ENCODE measurements at places on chromosomes 6 and 20. TPM values are rescaled to one million over a fixed set of nuclear protein-coding genes. Genes with fewer than 3 reads are reported as not detected.

DNA sequence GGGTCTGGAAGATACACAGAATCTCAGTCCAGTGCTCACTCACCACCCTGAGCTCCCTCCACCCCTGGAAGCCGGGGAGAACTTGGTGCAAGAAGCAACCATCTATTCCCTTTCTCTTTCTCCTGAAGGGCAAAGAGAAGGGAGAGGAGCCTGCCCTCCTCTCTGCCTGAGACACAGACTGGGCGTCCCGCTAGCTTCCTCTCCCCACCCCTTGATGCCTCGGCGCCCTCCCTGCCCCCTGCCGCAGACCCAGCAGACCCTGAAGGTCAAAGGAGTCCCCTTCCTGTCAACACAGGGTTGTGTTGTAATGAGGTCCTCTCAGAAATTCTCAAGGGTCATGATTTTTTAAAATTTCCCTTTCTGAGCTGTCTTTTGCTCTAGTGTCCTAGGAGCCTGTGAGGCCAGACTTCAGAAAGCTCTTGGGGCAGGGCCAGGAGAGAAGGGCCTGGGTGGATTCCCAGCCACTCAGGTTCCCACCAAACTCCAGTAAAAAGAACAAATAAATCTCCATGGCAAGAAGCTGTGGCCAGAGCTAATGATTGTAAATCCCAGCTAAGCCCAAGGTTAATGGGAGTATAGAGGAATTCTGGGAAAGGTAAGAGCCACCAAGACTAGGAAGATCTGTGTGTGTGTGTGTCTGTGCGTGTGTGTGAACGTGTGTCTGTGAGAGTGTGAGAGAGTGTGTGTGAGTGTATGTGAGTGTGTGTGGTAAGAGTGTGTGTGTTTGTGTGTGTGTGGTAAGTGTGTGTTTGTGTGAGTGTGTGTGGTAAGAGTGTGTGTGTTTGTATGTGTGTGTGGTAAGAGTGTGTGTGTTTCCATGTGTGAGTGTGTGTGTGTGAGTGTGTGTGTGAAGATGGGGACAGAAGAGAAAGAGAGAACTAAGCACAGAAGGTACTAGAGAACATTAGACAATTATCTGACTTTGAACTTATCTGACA is 1.1 kb upstream of the JPH2 start:
- H3K27ac ChIP-seq, result peak overlapping the region; percentile 63
- no peaks in the 10 kb centered on the region for H3K4me1 ChIP-seq
- H3K27me3 ChIP-seq, result no peaks in the 10 kb centered on the region

The NRSN2 gene
- total RNA-seq, result 31.0 TPM

DNA sequence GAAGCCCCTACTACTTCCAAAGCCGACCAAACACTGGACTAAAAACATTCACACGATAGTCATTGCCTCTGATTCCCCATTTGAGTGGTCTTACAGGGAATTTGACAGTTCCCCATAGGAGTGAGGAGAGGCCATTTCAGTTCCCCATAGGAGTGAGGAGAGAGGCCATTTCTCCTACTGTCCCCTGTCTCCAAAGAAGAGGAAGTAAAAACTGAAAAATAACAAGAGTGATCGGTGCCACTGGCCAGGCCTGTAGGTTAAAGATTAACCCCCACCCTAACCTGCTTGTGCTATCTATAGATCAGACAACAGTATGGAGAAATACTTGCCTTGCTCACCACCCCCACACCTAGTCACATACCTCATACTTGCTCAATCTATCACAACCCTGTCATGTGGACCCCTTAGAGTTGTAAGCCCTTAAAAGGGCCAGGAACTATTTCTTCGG is 204.0 kb upstream of the MOCS1 start:
- no peak overlapping the region for H3K27ac ChIP-seq
- H3K36me3 ChIP-seq, result no peaks in the 10 kb centered on the region
- DNase-seq, result no peak
- no peaks in the 10 kb centered on the region for H3K4me1 ChIP-seq

GRCh38 chr20:62333820-62334595 is 31.2 kb downstream of the ADRM1 start:
- H3K27ac ChIP-seq, result no peak overlapping the region
- no peaks in the 10 kb centered on the region for H3K4me1 ChIP-seq
- H3K36me3 ChIP-seq, result peaks cover 31% of the 10 kb centered on the region

DNA sequence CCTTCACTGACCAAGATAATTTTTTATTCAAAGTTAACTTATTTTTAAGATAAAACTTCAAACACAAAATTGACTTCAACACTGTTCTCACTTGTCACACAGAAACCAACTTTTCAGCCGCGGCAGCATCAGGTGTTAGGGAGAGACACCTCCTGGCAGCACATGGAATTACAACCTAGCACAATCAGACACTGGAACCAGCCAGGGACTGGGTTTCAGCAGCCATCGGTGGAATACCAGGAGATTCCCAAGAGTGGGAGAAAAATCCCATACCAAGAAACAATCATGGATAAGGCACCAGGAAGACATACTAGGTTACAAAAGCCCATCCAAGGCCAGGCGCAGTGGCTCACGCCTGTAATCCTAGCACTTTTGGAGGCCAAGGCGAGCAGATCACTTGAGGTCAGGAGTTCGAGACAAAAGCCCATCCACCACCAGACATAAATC is 70.0 kb downstream of the SNX5 start:
- no peak overlapping the region for H3K4me3 ChIP-seq
- H3K27me3 ChIP-seq, result no peaks in the 10 kb centered on the region
- H3K4me1 ChIP-seq, result no peaks in the 10 kb centered on the region
- H3K27ac ChIP-seq, result no peak overlapping the region
- DNase-seq, result peak; percentile 76
- H3K36me3 ChIP-seq, result no peaks in the 10 kb centered on the region

- H3K36me3 ChIP-seq, result no peaks in the 10 kb centered on the region
- peak overlapping the region; percentile 42 for H3K4me3 ChIP-seq
- H3K27ac ChIP-seq, result peak overlapping the region; percentile 50
- no peaks in the 10 kb centered on the region for H3K27me3 ChIP-seq
- DNase-seq, result peak; percentile 95
- H3K4me1 ChIP-seq, result no peaks in the 10 kb centered on the region
These were observed 677 bp downstream of the NEURL2 start for GRCh38 chr20:45890077-45890984.

- no peaks in the 10 kb centered on the region for H3K27me3 ChIP-seq
- no peaks in the 10 kb centered on the region for H3K4me1 ChIP-seq
- no peak for DNase-seq
- no peak overlapping the region for H3K27ac ChIP-seq
- no peaks in the 10 kb centered on the region for H3K36me3 ChIP-seq
These were observed 98.5 kb downstream of the GJA10 start for GRCh38 chr6:89992818-89993217.

The KIF25 gene
- total RNA-seq, result 0.72 TPM

The RNF144B gene
- total RNA-seq, result 24.2 TPM

The NHLRC1 gene
- total RNA-seq, result 1.6 TPM

- no peak for DNase-seq
- no peak overlapping the region for H3K4me3 ChIP-seq
- H3K27me3 ChIP-seq, result no peaks in the 10 kb centered on the region
- H3K36me3 ChIP-seq, result no peaks in the 10 kb centered on the region
- H3K27ac ChIP-seq, result no peak overlapping the region
These were observed 190.7 kb downstream of the C6orf118 start for GRCh38 chr6:165118736-165119135.

DNA sequence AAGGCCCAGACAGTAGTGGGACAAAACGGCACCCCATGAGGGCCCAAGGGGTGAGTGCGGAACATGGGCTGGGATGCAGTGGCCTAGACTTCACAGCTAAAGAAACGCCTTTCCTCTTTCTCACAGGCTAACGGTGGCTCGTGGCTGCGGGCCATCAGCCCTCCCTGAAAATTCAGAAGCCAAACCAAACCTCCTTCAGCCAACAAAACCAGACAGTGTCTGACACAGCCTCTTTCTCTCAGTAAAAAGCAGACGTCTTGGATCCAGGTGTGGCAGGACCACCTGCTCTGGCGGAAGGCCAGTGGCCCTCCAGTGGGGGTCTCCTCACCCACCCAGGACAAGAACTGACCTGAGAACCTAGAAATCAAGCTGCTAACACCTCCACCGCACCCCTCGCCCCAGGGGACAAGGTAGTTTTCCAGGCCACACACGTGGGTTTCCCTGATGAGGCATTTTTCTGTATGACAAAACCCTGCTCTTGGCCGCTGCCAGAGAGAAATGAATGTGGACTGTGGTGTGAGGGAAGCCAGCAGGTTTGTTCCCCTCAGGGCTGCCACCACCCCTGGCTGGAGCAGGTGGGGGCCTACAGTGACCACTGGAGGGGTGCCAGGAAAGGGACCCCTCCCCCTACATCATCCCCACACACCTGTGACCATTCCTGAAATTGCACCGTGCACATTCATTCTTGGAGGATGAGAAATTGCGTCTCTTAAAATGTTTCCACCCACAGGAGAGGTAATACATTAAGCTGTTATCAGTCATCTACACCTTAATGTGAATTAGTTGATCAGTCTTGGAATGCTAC is 76.8 kb upstream of the PIM1 start:
- H3K36me3 ChIP-seq, result no peaks in the 10 kb centered on the region
- H3K27ac ChIP-seq, result no peak overlapping the region
- no peak overlapping the region for H3K4me3 ChIP-seq
- DNase-seq, result no peak
- no peaks in the 10 kb centered on the region for H3K4me1 ChIP-seq
- no peaks in the 10 kb centered on the region for H3K27me3 ChIP-seq

DNA sequence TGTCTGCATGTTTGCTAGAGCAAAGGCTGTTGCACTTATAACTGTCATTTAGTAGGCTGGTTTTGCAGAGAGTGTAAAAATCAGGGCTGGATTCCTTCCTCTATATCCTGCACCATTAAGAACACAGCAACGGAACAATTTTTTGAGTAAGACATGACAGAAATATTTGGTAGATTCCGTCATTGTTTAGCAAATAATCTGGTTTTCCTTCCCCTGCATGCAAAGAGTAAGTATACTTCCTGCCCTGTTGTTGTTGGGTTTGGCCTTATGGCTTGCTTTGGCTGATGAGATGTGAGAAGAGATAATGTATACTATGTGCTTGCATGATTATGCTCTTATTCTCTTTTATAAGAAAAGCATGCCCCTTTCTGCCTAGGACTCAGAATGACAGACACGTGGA is 23.8 kb downstream of the MANEA start:
- no peak overlapping the region for H3K4me3 ChIP-seq
- H3K4me1 ChIP-seq, result peaks cover 2% of the 10 kb centered on the region
- no peak overlapping the region for H3K27ac ChIP-seq
- H3K36me3 ChIP-seq, result no peaks in the 10 kb centered on the region
- no peaks in the 10 kb centered on the region for H3K27me3 ChIP-seq

- H3K36me3 ChIP-seq, result no peaks in the 10 kb centered on the region
- H3K4me1 ChIP-seq, result no peaks in the 10 kb centered on the region
- DNase-seq, result no peak
- H3K4me3 ChIP-seq, result no peak overlapping the region
These were observed 95.5 kb downstream of the PRND start for GRCh38 chr20:4817230-4817671.

GRCh38 chr6:361411-362132 is 30.0 kb upstream of the IRF4 start:
- no peak for DNase-seq
- H3K36me3 ChIP-seq, result no peaks in the 10 kb centered on the region
- no peaks in the 10 kb centered on the region for H3K4me1 ChIP-seq

The COL19A1 gene
- 0.42 TPM for total RNA-seq

The HLA-DPB1 gene
- total RNA-seq, result 98.9 TPM

GRCh38 chr6:170269151-170269845 is 21.6 kb downstream of the DLL1 start:
- H3K27ac ChIP-seq, result no peak overlapping the region
- no peak overlapping the region for H3K4me3 ChIP-seq
- peak; percentile 31 for DNase-seq
- H3K27me3 ChIP-seq, result no peaks in the 10 kb centered on the region
- no peaks in the 10 kb centered on the region for H3K4me1 ChIP-seq

GRCh38 chr6:165092881-165093595 is 216.4 kb downstream of the C6orf118 start:
- no peak overlapping the region for H3K27ac ChIP-seq
- no peaks in the 10 kb centered on the region for H3K36me3 ChIP-seq

The NEU1 gene
- total RNA-seq, result 24.6 TPM

DNA sequence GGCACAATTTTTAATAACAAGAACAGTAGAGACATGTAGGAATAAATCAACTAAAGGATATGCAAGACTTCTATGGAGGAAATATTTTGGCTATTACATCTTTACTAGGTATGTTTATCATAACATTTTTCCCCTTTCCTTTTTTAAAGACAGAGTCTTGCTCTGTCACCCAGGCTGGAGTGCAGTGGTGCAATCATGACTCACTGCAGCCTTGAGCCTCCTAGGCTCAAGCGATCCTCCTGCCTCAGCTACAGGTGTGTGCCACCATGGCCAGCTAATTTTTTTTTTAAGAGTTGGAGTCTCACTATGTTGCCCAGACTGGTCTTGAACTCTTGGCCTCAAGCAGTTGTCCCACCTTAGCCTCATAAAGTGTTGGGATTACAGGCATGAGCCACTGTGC is 37.0 kb downstream of the AKAP7 start:
- no peaks in the 10 kb centered on the region for H3K4me1 ChIP-seq
- H3K27me3 ChIP-seq, result no peaks in the 10 kb centered on the region
- peaks cover 3% of the 10 kb centered on the region for H3K36me3 ChIP-seq
- no peak overlapping the region for H3K27ac ChIP-seq

DNA sequence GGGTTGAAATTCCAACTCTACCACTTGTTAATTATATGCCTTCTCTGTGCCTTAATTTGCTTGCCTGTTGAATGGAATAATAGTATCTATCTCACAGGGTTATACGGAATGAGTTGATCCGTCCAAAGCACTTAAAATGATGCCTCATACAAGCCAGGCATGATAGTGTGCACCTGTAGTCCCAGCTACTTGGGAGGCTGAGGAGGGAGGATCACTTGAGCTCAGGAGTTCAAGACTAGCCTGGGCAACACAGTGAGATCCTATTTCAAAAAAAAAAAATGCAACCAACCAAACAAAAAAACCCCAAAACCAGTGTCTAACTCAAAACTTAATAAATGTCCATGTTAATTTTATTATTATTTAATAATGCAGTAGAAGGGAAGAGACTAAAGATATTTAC is 35.3 kb downstream of the SAMHD1 start:
- H3K4me3 ChIP-seq, result no peak overlapping the region
- H3K36me3 ChIP-seq, result no peaks in the 10 kb centered on the region
- H3K27ac ChIP-seq, result no peak overlapping the region

The INSM1 gene
- total RNA-seq, result not detected

The TRIM31 gene
- total RNA-seq, result not detected

The RPS6KA2 gene
- 43.2 TPM for total RNA-seq

The PKHD1 gene
- 0.06 TPM for total RNA-seq

DNA sequence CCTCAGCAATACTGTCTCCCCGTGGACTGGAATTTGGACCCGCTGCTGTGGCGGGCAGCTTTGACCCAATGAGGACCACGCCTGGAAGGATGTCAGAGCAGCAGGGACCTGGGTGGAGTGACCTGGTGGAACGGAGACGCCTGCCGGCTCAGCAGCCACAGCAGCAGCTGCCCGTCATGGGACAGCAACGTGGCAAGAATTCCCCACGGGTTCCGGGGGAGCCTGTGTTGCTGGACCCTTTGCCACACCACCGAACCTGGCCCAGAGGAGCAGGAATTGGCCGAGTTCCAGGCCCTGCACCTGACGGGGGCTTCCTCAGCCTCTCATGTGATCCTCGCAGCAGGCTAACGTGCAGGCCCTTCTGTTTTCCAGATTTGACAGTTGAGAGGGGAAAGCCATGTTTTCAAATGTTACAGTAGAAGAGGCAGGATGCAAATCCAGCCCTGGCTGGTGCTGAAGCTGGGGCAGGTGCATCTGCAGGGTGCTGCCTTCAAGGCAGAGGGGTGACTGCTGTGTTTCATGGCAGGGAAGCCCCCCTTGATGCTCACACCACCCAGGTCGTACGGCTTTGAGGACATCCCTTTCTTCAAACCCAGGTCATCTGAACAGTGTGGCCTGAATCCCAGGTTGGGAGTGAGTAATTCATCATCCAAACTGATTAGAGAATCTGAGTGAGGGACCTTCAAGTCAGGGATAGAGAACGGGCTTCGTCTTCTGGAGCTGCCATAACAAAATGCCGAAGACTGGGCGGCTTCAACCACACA is 93.4 kb downstream of the THBS2 start:
- no peaks in the 10 kb centered on the region for H3K27me3 ChIP-seq
- DNase-seq, result no peak
- H3K36me3 ChIP-seq, result no peaks in the 10 kb centered on the region

The EPHA7 gene
- 0.75 TPM for total RNA-seq
